Neuronal stem cell (in vitro differentiated cells): ENCODE measurements at places on chromosomes 4 and X.
A peak's percentile ranks its signal among the peaks of the same experiment; 100 is the strongest.

DNA sequence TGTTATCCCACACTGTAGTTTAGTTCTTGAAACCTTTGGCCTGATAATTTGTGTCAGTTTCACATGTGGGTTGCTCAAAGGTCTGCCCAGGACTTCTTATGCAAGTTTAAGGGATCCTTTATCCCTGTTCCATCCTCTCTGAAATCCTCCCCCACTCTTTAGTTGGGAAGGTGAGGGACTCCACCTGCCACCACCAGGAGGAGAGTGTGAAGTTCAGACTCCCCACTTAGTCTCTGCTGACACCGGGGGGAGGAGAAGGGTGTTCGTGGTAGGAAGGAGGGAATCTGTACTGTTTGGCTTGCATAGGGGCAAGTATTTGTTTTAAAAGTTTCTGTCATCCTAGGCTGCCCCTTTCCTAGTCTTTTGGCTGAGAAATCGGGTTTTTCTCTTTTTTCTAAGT, 211.8 kb downstream of the PPP4R3C start:
- no peak for DNase-seq

- DNase-seq = no peak
Measured at GRCh38 chr4:94570558-94570957, 118.8 kb downstream of the PDLIM5 start.

GRCh38 chrX:40573763-40574162, 7.0 kb upstream of the ATP6AP2 start:
- no peak for DNase-seq

- no peak for DNase-seq
Measured at GRCh38 chr4:165866019-165866650, 6.9 kb upstream of the TLL1 start.

DNA sequence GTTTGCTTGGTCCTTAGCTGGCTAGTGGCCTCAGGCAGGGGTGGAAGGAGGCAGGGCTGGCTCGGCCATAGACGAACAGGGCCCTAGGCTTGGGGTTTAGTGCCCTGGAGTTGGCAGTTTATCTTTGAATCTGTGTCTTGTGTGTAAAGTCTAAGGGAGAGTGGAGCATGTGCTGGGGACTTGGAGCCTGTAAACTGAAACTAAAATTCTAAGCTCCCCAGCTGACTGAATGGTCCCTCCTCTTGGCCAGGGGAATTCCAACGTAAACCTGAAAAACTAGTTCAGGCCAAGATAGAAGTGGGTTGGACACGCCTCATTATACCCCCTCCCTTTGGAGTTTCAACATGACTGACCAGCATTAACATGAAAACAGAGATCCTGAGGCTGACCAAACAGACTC, 46.1 kb upstream of the GPR78 start:
- DNase-seq = no peak

DNA sequence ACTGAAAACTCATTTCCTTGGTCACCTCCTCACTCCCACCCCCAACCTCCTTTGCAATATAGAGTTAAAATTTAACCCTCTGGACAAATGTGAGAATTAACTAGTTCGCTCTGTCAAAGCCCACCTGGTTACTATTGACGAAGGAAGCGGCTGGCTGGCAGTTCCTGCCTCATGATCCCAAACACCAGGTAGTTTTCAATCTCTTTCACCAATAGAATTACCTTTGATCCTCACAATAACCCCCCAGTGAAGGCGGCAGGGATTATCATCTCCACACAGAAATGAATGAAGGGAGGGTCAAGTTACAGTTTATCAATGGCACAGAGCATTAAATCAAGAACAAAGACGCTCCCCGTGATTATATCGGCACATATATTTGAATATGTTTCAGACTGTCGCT, 65.7 kb upstream of the TTC29 start:
- no peak for DNase-seq

GRCh38 chrX:47170861-47171692, 22.6 kb upstream of the UBA1 start:
- no peak for DNase-seq

DNA sequence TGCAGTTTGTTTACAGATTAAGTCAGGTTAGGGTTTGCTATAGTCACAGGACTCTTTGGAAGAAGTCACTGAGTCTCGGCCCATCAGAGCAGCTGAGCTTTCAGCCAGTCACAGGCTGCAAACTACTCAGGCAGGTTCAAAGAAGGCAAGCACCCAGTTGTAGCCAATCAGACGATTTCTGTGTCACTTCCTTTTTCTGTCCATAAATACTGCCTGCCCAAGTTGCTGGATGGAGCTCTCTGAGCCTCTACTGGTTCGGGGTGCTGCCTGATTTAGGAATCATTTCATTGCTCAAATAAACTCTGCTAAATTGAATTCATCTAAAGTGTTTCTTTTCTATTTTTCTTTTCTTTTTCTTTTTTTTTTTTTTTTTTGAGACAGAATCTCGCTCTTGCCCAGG, 7.3 kb upstream of the SH3BP2 start:
- DNase-seq = no peak

DNA sequence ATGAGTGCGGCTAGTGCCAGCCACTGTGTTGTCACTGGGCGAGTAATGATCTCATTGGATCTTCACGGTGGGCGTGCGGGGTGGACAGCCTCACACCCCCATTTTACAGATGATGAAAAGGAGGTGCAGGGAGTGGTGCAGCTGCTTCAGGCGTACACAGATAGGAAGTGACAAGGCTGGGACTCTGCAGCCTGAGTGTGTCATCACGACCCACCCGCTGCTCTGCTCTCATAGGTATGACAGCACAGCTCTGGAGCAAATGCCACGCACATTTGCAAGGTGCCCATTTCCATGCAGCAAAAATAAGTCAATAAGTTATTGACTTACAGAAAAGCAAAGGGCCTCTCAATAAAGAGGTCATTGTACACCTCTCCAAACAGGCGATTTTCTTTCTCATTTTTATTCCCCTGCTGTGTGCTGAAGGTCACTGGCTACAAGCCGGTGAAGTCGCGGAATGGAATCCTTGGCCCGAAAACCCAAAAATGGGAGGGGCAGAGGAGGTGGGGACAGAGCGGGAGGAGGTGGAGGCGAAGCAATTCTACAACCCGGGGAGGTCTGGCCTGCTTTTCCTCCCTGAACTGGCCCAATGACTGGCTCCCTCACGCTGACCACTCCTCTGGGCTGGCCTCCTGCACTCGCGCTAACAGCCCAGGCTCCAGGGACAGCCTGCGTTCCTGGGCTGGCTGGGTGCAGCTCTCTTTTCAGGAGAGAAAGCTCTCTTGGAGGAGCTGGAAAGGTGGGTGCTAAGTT, at the start of gene SOD3:
Gene SOD3 (plus strand): TSS at position 658 of the 750 bp plus-strand sequence. CDS start 3,949 bp downstream, outside the sequence.
- peak; percentile 48 for DNase-seq

DNA sequence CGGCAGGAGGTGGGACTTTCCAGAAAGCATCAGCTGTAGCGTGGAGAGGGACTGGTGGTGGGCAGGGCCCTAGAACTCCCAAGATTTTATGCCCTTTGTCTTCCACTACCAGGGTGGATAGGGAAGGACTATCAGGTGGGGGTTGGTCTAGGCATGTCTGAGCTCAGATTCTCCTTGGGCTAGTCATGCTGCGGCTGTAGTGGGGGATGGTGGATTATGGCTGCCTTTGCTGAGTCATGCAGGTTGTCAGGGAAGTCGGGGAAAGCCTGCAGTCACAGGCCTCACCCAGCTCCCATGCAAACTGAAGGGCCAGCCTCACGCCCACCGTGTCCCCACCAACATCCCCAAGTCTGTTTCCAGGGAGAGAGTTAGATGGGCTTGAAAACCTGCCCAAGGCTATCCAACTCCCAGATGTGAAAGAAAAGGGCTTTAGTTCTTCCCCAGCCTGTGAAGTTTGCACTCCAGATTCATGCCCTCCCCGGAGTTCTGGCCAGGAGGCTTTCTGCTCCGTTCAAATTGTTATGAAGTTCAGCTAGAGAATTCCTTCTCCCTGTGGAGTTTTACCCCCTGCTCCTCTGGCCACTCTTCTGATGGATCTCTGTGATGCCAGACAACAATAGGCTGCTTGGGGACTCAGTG, 13.4 kb upstream of the MEPE start:
- no peak for DNase-seq

GRCh38 chr4:169907705-169908104, 118.5 kb downstream of the MFAP3L start:
- DNase-seq = no peak

GRCh38 chr4:66653937-66654336, 891.4 kb downstream of the CENPC start:
- DNase-seq = no peak

- DNase-seq = no peak
Measured at GRCh38 chr4:72994670-72995069, 74.8 kb downstream of the COX18 start.

DNA sequence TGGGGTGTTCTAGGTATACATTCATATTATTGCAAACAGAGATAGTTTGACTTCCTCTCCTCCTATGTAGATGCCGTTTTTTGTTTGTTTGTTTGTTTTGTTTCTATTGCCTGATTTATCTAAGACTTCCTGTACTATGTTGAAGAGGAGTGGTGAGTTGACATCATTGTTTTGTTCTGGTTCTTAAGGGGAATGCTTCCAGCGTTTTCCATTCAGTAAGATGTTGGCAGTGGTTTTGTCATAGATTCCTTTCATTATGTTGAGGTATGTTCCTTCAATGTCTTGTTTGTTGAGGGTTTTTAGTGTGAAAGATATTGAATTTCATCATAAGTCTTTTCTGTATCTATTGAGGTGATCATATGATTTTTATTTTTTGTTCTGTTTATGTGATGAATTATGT, 401.6 kb upstream of the EPHA5 start:
- DNase-seq = no peak

DNA sequence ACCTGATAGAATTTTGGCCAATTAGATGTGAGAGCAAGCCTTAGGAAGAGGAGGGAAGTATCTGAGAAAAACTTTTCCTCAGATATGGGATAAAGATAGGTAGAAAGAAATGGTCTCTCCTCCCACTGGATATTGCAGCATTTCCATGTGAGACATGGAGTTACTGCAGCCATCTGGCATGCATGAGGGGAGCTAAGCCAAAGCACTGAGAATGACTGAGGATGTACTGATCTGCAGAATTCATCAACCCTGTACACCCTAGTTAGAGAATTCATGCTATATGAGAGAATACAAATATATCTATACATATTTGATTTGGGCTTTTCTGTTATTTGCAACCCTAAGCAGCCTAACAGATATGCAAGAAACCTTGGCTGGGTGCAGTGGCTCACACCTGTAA, 52.5 kb upstream of the RPL34 start:
- DNase-seq = no peak

DNA sequence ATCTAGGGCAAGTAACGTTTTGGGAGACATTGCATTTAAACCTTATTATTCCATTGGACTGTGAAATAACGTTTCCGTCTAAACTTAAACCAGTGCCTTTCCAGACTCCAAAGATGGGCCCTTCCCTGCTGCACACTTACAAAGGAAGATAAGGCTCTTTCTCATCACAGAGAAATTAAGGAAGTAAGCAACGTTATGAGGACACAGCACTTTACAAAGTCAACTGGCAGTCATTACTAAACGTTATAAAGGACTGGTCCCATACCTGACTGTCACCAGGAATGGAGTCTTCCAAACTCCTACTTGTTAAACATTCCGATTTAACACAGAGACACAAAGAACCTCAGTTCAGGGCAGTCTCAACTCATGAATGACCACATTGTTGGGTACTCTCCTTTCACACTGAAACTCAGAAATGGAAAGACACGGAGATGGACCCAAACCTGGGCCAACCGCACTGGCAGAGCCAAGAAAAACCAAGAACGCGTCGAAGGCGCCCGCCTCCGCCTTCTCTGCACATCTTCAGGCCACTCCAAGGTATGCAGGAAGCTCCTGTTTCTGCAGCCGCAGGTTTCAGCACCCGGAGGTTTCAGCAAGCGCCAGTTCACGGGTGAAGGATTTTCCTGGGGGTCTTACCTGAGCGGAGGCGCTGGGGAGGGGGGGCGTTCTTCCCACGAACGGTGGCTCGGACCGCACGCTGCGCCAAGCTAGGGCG, 670 bp downstream of the PAPSS1 start:
- DNase-seq = no peak

GRCh38 chrX:136028383-136028984, 43.2 kb downstream of the SLC9A6 start:
- DNase-seq = peak; percentile 18

DNA sequence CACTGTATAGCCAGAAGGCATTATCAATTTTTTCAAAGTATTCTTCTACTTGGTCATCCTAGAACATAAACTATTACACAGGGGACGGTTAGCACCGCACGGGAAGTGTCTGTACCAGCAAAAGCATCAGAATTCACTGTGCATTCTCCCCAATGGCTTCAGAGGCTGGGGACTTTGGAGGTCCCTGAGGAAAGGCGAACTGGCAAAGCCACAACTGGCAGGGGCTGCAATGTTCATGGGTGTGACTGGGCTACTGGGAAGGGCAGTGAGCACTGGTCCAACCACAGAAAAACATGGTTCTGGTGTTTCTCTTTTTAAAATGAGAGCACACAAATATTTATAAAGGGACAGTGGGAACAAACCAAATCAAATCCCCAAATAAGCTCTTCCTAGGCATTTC, 83.5 kb downstream of the C4orf51 start:
- DNase-seq = no peak

GRCh38 chr4:159451006-159451405, 348.1 kb downstream of the RAPGEF2 start:
- no peak for DNase-seq

DNA sequence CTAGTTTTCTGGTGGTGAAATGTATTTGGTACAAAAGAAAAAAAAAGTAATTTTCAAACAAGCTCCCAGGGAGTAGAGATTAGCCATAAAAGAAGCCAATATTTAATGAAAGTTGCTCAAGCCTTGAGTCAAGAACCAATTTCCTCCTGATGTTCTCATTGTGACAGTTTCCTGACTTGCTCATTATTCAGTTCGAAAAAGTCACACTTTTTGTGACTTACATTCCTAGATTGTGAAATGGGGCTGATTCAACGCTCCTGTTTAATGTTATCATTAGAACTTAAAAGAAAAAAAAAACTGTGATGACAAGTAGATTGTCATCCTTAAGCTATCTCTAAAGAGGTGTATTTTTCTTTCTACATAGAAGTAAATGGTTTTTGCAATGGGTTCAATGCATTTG, 122.6 kb upstream of the BMPR1B start:
- no peak for DNase-seq

- DNase-seq = no peak
Measured at GRCh38 chrX:56928546-56928945, 66.8 kb downstream of the SPIN3 start.

DNA sequence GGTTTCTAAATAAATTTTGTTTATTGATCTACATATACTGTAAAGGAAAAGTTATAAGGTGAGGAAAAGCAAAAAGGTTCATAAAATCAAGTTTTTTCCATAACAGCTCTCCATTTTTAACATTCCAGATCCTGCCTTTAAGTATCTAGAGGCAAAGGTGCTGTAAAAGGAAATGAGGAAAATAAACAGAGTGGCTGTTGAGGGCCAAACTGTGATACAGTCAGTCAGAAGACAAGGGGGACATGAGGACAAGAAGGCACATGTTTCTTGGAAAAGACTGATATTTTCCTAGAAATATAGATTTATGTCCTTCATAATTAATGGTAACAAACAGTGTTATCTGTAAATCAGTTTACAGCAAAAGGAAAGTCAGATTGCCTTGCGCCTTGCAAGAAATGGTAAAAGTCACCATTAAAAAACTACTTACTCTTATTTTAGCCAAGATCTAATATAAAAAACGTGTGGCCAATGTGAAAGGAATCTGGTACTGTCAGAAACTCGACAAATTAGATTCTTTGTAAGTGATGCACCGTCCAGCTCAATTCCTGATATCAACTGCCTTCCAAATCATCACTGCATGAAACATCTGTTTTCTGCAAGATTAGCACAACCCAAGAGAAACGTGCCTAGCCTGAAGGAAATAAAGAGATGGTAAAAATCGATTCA, 34.0 kb upstream of the VEGFD start:
- no peak for DNase-seq
